ENCODE measurements at places on chromosomes 5 and 9.
A peak's percentile ranks its signal among the peaks of the same experiment; 100 is the strongest.

DNA sequence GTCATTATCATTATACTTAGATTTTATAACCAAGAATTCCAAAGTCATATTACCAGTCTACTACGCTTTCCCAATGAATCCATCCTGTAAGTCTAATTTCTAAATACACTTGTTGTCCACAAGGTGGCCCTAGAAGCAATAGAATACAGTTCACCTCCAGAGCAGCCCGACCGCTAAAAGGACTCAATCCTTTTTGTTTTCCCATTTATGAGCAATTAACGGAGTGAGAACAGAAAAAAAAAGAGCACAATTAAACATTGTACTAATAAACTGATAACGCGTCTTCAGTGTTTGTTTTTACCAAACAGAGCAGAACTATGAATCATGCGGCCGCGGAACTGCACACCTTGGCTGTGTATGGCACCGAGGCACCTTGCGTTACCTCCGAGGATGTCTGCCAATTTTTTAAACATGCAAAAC lies 160.7 kb upstream of the DAPK1 start:
- DNase-seq: peak; percentile 83

GRCh38 chr5:6725421-6725820 lies 12.2 kb downstream of the TENT4A start:
- no peak for DNase-seq

DNA sequence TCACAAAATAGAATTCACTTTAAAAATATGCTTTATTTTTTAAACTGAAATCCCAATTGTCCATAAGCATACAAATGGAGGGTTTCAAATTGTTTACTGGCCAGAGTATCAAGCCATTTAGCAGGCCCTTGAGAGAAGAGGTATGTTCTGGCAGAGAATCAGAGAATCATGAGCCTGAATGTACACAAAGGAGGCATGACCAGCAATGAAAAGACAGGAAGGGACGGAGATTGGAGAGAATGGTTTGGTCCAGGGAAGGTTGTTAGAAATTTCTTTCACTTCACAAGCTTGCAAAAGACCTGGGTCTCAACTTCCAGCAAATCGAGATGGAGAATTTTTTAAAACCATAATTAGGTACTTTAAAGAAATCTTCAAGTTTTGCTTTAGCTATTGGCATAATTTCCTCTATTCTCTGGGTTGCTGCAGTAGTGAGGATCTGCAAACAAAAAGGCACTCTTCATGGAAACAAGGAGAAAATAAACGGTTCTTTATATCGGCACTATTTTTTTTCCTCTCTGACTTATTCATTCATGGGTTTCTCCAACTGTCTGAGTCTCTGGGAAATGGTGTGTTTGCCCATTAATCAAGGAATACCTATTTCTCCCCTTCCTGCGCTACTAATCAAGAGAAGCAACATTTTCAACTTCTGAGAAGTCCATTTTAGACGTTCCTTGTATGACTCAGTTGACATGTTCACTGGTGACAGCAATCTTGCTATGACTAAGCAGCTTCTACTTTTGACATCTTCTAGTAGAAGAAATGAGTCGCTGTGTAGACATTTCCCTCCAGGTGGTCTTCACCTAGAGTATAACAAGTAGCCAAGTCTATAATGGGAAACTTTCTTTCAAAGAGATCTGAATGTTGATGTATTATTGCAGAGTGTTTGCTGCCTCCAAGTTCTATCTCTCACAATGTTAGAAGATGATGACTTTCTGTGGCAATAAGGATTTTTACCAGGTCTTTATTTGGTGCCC lies 23.1 kb upstream of the ERCC6L2 start:
- peak; percentile 52 for DNase-seq

DNA sequence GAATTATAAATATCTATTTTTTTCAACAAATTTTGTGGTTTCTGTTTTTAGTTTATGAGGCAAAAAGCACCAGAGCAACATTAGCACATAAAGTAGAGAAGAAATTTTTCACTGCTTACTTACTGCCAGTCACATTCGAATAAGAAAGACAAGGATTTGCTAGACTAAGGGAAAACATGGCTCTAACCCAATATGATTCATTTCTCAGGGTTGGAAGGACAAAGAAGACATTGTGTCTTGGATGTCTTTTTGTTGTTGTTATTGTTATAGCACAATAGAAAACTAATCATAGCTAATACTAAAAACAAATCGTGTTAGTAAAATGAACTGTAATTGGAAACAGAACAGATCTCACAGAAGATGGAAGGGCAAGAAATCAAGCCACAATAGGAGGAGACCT lies 90.9 kb upstream of the SLCO6A1 start:
- no peak for DNase-seq

DNA sequence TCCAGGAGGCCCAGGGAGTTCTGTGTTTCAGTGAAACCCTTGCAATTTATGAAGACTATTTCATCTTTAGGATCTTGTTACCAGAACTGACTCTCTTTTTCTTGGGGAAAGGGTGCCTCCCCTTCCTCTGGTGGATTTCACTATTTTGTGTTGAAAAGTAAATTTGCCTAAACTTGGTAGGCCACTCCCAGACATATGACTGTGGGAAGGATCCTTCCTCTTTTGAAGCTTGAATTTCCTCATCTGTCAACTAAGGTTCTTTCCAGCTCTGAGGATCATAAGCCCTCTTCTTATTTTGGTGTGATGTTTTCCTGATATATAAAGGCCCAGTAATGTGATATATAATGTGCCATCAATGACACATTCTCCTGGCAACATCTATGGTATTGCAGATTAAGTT lies 59.1 kb upstream of the ZFAND5 start:
- no peak for DNase-seq

GRCh38 chr5:6859023-6859422 lies 145.8 kb downstream of the TENT4A start:
- no peak for DNase-seq
